Diencephalon (tissue), 1 donor: ENCODE measurements at places on chromosomes 3 and 15. TPM values are rescaled to one million over a fixed set of nuclear protein-coding genes. Genes with fewer than 3 reads are reported as not detected.

Gene ROBO1
- 193 TPM for total RNA-seq

Gene ZIC4
- total RNA-seq = 38.1 TPM

Gene SLC22A13
- total RNA-seq = 0.69 TPM

Gene ELL3
- total RNA-seq = 3.9 TPM

Gene DLEC1
- 3.0 TPM for total RNA-seq

Gene CDCP1
- 0.23 TPM for total RNA-seq

Gene TMOD2
- total RNA-seq = 268 TPM

Gene SERPINI2
- 3.7 TPM for total RNA-seq

Gene TRIM42
- total RNA-seq = not detected

Gene FSIP1
- 22.6 TPM for total RNA-seq

Gene EIF5A2
- total RNA-seq = 8.1 TPM

Gene CAMK2N2
- total RNA-seq = 15.0 TPM

Gene CHSY1
- 34.1 TPM for total RNA-seq

Gene GOLGA6A
- total RNA-seq = 0.23 TPM

Gene WDR5B
- 6.0 TPM for total RNA-seq

Gene ARMC8
- total RNA-seq = 109 TPM

Gene CRABP1
- total RNA-seq = 37.6 TPM

Gene LMAN1L
- not detected for total RNA-seq

Gene PLOD2
- total RNA-seq = 45.0 TPM

Gene CSTA
- total RNA-seq = 1.4 TPM

Gene UBL7
- total RNA-seq = 34.6 TPM

Gene ALAS1
- total RNA-seq = 50.7 TPM

Gene ZMYND10
- 23.8 TPM for total RNA-seq

Gene SNX1
- total RNA-seq = 40.1 TPM
